B cell (primary cell): ENCODE measurements at places on chromosomes 5 and 9.

- DNase-seq = no peak
These were observed 19.9 kb downstream of the VAV2 start for GRCh38 chr9:133971981-133972941.

- DNase-seq = no peak
These were observed 5.3 kb downstream of the SLC12A7 start for GRCh38 chr5:1106385-1107166.

DNA sequence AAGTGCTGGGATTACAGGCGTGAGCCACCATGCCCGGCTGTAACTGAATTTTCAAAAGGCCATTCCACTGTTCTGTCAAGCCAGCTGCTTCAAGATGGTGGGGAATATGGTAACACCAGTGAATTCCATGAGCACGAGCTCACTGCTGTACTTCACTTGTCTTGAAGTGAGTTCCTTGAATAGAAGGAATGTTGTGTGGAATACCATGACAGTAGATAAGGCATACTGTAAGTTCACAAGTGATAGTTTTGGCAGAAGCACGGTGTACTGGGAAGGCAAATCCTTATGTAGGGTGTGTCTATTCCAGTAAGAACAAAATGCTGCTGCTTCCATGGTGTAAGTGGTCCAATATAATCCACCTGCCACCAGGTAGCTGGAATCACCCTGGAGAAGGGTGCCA lies 6.6 kb upstream of the PRXL2C start:
- DNase-seq = no peak

DNA sequence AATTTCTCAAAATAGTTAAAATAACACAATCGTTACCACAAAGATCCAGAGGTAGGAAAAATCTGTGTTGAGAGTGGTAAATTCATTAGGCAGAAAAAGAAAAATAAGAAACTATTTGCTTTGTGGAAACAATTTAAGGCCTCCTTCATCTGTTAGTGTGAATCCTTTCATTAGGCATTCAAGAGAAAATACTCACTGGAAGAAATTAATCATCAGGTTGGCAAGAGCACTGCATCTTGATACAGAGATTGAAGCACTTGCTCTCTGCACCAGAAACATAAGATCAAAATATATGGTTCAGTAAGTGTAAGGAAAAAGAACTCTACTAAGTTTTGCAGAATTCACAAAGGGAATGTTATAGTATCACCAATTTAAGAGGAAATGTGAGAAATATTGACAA lies 44.4 kb downstream of the TTC39B start:
- no peak for DNase-seq

- DNase-seq = no peak
These were observed 112.0 kb upstream of the KCNN2 start for GRCh38 chr5:114249823-114250222.

- DNase-seq = no peak
These were observed 52.4 kb downstream of the CDC14B start for GRCh38 chr9:96567203-96567700.

GRCh38 chr5:164504141-164504772 lies 998.8 kb downstream of the MAT2B start:
- DNase-seq = peak; percentile 75

- no peak for DNase-seq
These were observed 189.6 kb downstream of the DOCK8 start for GRCh38 chr9:404234-404633.

DNA sequence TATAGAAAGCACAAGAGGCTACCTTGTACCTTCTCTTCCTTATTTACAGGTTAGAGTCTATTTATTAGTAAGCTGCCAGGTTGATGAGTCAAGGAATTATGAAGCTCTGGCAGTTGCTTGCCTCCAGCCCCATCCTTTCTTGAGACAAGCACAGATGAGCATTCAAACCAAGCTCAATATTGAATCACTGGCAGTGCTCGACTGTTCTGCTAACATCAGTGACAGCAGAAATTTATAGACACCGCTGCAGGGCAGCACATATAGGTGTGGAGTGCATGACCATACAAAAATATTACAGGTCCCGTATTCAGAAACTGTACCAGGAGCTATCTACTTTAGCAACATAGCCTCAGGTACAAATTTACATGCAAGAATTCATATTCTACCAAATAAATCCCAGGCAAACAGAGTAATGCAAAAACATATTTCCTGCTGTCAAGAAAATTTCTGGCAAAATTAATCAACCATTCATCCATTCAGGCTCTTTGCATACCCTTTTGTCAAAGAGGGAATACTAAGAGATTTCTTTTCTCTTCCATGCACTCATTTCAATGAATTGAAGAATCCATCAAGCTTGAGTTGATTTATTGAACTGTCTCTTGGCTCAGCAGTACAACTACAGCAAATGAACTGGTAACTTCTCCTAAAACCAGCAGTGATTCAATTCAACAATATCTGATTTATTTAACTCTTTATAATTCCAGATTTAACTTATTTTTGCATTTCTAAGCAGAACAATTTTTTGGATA lies 26.9 kb upstream of the PCA3 start:
- DNase-seq = no peak

- DNase-seq = no peak
These were observed 360.9 kb downstream of the KDM4C start for GRCh38 chr9:7118633-7119032.

GRCh38 chr5:99315413-99316183 lies 386.8 kb upstream of the CHD1 start:
- no peak for DNase-seq

GRCh38 chr9:83247732-83248131 lies 184.8 kb upstream of the RASEF start:
- no peak for DNase-seq

GRCh38 chr5:4773827-4774317 lies 366.3 kb upstream of the ADAMTS16 start:
- DNase-seq = no peak

DNA sequence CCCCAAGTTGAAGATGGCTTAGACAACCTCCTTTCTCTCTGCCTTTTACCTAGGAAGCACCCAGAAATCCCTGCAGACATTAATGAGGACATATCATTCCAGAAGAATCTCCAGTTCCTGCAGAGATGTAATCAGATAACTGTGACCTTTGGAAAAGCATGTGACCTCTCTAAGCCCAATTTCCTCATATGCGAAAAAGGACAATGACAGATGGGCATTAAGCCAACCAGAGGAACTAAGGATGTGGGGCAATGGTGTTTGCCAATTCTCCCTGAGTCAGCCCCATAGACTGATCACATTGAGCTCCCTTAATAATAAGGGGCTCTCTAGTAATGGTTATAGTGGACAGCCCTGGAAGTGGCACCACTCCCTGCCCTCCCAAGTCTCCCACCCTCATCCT lies 10.1 kb upstream of the FOXI1 start:
- DNase-seq = no peak

DNA sequence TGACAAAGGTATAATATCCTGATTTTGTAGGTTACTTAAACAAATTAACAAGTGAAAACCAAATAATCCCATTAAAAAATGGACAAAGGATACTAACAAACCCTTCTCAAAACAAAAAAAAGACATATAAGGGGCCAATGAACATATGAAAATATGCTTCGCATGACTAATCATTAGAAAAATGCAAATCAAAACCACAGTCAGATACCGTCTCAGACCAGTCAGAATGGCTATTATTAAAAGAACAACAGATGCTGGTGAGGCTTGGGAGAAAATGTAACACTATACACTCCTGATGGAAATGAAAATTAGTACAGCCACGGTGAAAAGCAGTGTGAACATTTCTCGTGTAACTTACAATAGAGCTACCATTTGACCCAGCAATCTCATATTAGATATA lies 1542.2 kb upstream of the CDH9 start:
- no peak for DNase-seq

DNA sequence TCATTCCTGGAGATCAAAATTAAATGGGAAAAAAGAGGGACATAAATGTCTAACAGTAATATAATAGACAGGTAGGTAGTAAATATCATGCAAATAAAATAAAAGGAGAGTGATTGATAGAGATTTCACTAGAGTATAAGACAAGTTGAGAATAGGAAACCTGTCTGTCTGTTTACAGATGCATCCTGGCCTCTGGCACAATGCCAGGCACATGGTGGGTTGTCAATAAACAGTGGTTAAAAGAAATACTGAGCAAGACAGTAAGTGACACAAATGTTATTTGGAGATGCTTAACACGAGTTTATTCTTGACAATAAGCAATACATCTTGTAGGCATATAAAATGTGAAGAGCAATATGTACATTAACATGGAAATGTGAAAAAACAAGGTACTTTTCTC lies 33.3 kb downstream of the RICTOR start:
- DNase-seq = no peak

GRCh38 chr9:102778746-102779145 lies 216.4 kb upstream of the CYLC2 start:
- no peak for DNase-seq

DNA sequence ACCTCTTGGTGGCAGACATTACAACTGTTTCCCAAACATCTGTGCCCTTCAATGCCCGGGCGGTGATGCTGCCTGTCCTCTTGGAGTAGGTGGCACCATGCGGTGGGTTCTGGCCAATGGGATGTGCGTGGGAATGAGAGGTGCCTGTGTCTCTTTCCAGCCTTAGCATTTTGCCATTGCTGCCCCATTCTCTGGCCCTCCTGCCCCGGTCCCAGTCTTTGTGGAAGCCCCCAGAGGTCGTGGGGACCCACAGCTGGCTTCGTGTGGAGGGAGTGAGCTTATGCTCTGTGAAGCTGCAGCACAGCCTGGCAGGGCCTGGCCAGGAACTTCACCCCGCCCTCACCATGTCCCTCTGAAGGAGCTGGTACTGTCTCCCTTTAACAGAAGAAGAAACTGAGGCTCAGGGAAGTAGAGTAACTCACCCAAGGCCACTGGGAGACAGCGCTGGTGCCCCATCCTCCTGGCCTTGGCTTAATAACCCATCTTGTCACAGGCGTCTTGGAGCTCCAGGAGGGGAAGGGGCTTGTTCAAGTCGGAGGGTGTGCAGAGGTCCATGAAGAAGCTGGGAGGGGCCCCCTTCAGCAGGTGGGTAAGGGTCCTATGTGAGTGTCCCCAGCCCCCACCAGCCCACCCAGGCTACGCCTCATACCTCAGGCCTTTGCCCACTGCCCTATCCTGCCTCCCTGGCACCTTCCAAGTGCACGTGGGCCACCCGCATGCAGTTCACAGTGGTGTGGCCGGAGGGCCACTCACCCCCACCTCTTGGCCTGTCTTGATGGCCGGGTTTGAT lies 173.6 kb downstream of the GAPVD1 start:
- no peak for DNase-seq

DNA sequence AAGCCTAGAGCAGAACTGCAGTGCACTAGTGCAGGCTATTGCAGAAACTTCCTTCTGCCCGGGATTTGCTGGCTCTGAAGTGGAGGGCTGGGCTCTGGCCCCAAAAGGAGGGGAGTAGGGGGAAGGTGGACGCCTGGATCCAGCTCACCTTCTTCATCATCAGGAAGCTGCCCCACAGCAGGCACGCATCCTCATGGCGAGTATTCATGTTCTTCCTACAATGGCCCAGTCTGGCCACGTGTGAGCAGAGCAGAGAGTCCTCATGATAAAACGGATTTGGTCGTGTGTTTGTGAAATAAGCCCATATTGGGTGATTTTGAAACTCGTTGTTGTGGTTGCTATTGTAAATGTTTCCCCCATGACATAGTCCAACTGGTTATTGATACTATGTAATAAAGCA lies 8.2 kb upstream of the GLIPR2 start:
- DNase-seq = no peak

DNA sequence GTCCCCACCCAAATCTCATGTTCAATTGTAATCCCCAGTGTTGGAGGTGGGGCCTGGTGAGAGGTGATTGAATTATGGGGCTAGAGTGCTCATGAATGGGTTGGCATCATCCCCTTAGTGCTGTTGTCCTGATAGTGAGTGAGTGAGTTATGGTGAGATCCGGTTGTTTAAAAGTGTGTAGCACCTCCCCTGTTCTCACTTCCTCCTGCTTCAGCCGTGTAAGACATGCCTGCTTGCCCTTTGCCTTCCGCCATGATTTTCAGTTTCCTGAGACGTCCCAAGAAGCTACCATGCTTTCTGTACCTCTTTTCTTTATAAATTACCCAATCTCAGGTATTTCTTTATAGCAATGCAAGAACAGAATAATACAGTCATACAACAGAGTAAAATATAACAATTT lies 742 bp upstream of the LECT2 start:
- peak; percentile 3 for DNase-seq

- peak; percentile 67 for DNase-seq
These were observed 6.1 kb upstream of the TMEM252 start for GRCh38 chr9:68546596-68547390.

DNA sequence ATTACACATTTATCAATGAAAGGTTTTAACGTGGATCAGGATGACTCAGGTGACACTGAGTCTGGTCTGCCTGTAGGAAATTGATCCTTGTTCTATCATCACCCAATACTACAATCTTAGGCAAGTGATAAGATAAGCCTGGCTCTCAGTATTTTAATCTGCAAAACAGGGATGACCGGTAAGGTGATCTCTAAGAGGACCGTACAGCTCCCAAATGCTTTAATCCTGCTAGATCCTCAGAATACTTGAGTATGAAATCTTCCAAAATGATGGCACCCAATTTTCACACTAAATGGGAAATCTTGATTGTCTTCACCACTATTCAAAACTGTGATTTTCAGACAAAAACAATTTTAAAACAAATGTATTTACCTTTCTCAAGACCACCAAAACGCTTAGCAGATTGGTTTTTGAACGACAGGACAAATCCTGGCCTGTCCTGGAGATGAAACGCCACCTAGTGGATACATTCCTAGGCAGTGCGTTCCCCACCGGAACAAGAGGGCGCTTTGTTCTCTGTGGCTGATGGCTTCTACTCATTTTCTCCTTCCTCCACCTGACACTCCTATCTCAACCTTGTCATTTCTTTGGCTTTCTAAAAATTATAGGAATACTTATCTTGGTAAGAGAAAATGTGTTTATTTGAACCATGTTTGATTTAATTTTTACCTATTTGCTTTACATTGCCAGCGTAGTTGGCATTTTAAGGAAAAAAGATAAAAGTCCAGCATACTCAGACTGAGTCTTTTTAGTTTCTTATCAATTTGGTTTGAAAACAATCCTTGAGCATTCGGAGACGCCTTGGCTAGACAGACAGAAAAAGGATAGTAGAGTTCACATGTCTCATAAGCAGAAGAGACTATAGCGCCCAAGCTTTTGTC lies 41.2 kb upstream of the VCAN start:
- peak; percentile 42 for DNase-seq

- no peak for DNase-seq
These were observed 214.7 kb upstream of the NR4A3 start for GRCh38 chr9:99606957-99607356.

DNA sequence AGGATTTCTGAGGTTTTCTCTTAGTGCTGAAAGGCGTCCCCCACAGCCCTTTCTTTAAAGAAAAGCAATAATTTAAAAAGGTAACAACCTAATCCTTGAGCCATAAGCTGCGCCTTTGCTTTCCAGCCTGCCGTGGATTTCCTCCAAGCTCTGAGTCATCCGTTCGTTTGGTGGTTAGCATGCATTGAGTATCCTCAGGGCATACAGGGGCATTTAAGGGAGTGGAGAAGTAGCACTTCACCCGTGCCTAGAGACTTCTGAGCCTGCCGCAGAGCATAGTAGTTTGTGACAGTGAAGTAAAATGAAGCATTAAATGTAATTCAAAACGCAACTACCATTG lies 892 bp upstream of the TNC start:
- no peak for DNase-seq

GRCh38 chr5:40030661-40031060 lies 605.9 kb upstream of the DAB2 start:
- DNase-seq = no peak
